ENCODE measurements at places on chromosomes 2 and 18.
A peak's percentile ranks its signal among the peaks of the same experiment; 100 is the strongest.

DNA sequence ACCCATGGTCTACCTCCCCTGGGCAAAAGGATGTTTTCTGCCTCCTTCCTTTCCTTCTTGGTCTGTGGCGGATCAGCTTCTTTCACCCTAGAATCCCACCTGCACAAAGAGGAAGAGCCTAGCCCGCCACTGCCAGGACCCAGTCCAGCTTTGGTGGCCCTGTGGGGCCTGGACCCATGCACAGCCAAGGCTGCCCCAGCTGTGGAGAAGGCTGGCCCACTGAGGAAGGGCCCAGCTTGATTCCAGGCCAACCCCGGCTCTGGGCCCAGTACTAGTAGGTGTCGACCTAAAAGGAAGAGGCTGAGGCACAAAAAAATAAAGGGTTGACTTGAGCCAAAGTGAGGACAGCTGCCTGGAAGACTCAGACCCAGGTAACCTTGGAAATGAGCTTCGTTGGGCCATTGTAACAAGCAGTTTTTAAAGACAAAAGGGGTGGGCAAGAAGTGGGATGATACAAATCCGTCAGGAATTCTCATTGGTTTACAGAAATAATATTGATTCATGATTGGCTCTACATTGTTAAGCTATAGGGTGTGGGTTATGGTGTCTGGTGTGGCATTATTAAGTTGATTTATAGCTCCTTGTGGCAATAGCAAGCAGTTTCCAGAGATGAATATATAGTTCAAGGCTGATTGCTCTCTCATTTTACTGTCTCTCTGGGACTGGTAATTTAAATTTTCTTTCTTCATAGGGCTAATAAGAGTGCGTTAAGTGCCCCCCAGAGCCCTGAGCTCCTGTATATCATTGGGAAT is 29.8 kb upstream of the MAL start:
- no peak for DNase-seq

GRCh38 chr2:121377646-121378045 is 92.6 kb upstream of the TFCP2L1 start:
- no peak for DNase-seq

DNA sequence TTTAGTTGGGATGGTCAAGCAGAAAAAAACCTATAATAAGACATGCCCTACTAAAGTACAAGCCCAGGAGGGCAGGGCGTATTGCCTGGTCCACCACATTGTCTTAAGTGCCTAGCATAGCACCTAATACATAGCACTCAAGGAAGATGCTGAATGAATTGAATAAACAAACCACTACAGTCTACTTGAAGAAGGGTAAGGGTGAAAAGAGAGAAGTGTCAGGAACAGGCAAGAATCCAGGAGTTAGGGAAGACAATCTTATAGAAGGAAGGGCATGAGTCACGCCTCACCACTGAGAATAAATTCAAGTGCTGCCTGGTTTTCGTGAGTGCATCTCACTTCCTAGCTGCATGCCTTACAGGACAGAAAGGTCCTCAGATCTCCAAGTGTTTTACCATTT is 13.9 kb downstream of the SLC19A3 start:
- no peak for DNase-seq

DNA sequence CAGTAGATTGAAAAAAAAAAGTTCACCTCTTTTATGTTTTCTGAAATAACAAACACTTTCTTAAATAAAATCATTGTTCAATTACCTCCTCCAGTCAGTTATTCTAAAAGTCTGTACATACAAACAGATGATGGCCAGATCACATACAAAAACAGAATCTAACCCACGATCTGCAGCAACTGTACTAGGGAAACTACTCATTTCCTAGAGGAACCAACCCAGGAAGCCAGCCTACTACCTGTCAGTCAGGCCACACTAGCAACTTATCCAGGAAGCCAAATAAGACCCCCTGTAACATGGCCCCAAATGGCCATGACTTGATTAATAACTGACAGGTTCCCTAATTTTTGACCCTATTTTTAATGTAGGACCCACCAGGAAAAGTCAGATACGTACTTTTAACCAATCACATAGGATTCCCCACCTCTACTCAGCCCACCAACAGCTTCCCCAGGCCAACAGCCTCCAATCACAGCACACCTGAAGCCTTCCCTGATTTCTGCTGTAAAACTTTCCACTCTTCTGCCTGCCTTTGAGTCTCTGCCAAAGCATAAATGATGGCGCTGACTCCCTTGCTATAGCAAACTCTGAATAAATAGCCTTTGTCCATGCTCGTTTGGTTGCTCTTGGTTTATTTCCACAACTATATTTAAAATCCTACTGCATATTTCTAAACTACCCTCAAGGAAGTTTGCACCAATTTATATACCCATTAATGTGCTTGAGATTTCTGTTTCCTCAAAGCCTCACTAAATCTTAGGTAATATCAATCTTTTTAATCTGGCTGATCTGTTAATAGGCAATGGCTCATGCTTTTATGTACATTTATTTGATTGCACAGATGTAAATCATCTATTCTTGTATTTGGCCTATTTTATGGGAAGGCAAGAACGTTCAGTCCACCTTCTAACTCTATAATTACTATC is 486.4 kb downstream of the FBXO15 start:
- no peak for DNase-seq

DNA sequence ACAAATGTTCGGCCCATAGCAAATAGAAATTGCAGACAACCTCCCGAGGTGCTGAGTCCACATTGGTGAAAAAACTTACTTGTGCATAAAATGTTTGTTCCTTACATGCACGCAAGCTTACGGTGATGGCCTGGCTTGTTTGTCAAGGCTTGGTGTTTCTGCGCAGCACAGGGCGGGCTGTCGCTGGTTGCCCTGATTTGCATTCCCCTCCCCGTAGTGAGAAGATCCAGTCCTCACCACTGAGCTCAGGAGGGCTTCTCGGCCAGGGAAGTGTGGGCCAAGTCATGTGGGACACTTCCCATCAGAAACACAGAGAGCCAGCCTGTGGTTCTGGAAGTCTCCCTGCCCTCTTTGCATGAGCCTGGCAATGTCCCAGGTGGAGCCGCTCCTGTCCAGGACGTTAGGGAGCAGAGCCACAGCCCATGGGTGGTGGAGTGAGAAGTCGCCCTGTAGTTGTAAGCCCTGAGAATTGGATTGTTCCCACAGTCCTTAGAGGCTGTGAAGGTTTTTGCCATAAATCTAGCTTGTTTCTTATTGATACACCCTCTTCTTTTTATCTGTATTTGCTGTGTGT is 152.7 kb downstream of the TWIST2 start:
- DNase-seq: no peak

- DNase-seq: no peak
Measured at GRCh38 chr2:210762604-210763588, 206.5 kb downstream of the CPS1 start.

- DNase-seq: no peak
Measured at GRCh38 chr2:150255528-150255927, 231.9 kb downstream of the RND3 start.

DNA sequence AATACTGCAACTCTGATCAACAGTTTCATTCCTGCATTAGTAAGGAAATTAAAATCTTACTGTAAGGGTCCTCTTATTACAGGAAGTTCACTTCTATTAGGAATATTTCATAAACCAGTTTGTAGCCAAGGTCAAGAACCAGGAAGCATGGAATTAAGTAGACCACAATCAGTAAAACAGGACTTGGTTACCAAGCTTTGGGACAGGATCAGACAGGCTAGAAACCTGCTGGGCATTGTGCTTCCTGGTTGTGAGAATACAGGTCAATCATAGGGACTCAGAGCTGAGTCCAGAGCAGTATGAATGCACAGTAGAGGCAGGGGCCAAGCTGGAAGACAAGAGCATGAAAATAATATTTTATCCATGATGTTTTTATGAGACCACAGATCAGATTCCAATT is 248.0 kb downstream of the IKZF2 start:
- no peak for DNase-seq

GRCh38 chr2:42331569-42332284 is 29.3 kb downstream of the COX7A2L start:
- no peak for DNase-seq

- no peak for DNase-seq
Measured at GRCh38 chr18:37429791-37430190, 135.8 kb downstream of the CELF4 start.

GRCh38 chr2:113829761-113830160 is 60.1 kb upstream of the ACTR3 start:
- no peak for DNase-seq

DNA sequence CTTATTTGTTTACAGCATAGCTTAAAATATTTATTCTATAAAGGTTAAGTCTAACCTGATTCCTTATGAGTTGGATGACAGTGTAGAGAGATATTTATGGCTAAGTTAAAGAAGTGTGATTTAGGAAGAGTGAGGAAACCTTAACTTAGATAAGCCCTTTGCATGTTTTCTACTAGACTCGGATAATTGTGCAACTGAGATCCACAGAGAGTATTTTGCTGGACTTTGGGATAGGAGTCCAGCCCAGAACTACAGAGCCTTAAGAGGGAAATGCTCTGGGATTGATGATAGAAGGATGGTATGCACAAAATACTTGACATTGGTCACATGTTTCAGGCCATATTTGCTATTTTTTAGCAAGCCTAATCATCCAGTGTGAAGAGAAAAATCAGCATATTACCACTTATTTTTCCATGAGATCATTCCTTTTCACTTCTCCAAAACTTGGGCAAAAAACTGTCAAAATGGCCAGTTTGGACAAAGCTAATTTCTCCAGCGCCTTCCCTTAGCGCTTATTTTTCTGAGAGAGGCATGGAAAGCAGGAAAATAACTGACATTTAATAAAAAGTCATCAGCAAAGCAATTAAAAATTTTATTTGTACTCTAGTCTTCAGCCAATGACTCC is 3.1 kb downstream of the CD28 start:
- DNase-seq: no peak

GRCh38 chr2:68135448-68136320 is 22.0 kb upstream of the PNO1 start:
- DNase-seq: no peak

- DNase-seq: no peak
Measured at GRCh38 chr2:196278491-196278911, 107.1 kb upstream of the STK17B start.

GRCh38 chr2:210233487-210233886 is 8.2 kb upstream of the ACADL start:
- DNase-seq: no peak

DNA sequence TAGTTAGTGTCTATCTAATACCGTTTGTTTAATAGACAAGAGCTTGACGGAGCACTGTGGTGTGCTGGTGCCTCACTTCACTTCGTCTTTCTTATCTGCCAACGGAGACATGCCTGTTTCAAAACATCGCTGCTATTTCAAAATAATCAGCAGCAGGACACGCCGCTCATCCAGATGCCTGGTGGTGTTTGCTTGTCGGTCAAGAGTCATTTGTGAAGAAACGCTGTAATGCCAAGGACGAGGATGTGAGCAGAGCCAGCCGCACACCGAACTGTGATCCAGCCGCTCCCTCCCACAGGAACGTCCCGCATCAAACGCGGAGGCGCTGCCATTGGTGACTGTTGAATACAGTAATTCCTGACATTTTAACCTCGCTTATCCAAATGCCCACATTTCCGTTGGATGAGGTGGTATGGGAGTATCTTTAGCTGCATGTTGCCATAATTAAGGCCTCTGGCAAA is 432.4 kb downstream of the FBXO15 start:
- DNase-seq: no peak

GRCh38 chr18:55283309-55283708 is 304.7 kb downstream of the TCF4 start:
- DNase-seq: no peak

- DNase-seq: no peak
Measured at GRCh38 chr2:146025519-146025918, 1505.6 kb upstream of the ZEB2 start.

DNA sequence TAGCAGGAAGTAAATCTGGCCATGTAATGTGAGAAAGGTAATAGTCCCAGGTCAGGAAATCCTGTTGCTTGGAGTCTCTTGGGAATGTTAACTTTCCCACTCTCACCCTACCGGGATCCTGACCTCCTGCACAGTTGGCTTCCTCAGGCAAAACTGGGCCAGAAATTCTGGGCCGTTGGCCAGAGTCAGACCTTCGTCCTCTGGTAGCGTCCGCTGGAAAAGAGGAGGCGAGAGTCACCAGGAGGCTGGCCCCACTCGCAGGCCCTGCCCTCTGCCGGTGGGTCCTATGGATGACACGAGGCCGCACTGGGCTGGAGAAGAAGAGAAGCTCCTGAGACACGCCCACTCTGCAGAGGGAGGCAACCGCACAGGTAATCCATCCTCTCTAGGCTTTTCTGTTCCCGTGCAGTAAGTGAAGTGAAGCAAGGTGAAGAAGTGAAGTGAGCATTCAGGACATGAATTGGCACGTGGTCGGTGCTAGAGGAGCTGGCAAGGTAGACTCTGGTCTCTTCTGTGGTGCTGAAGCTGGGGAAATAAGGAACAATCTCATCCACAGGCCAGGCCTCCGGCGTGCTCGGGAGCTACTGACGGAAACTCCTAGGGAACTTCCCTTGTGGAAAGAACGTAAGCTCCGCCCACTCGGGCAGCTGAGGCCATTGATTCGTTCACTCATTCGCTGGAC is 182.7 kb upstream of the GLI2 start:
- peak; percentile 84 for DNase-seq

GRCh38 chr2:112056626-112056987 is 1.5 kb downstream of the TMEM87B start:
- no peak for DNase-seq

DNA sequence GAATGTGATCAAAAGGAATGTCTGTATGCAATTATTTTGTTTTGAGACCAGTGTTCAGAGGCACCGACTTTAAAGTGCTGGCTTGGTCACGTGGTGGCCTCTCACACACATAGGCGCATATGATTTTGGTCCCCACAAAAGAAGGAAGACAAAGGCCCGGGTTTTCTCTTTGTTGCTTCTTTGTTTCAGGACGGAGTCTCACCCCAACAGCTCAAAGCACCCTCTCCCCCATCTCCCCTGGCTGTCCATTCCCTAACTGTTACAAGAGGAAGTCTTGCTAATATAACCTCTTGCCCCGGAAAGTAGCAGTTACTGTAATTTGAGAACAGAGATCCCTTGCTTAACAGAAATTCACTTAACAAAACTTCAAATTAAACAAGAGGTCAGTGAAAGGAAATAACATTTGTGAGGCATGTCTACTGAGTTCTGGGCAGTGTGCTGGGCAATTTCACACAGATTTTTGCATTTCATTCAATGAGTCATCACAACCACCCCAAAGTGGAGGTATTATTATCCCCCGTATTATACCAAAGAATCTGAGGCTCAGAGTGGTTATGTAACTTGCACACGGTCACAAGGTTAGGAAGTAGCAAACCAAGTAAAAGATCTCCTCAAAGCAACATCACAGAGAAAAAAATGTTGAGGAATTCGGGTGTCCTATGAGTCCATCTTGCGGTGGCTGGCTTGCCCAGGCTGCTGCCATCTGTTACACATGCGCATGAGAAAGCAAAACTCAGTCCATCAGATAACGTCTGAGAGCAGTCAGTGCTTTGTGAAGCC is 75.8 kb downstream of the SDC1 start:
- DNase-seq: peak; percentile 12

DNA sequence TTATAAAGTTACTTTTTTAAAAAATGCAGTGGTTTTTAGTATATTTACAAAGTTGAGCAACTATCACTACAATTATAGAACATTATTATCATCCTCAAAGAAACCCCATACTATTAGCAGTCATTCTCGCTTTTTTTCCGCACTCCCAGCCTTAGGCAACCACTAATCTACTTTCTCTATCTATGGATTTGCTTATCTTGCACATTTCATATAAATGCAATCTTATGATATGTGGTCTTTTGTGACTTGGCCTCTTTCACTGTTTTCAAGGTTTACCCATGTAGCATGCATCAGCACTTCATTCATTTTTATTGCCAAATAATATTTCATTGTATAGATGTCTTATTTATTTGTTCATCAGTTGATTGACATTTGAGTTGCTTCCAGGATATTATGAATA is 273.4 kb downstream of the AGPS start:
- DNase-seq: no peak

Measured in RWPE2 (cell line).